A549 treated with DMSO at 1 μM for 4 hours (cell line): ENCODE measurements at places on chromosomes 7 and 10. TPM values are rescaled to one million over a fixed set of nuclear protein-coding genes. Genes with fewer than 3 reads are reported as not detected.

Gene FAM237B
- total RNA-seq: not detected in 5 replicates

Gene HYAL4
- 0.07 TPM in 1 of 5 replicates, not detected in the others for total RNA-seq

Gene CAV1
- 403 to 499 TPM (median 459 TPM) in 5 replicates for total RNA-seq

Gene CACNB2
- not detected in 5 replicates for total RNA-seq

Gene NUTM2D
- 1.2 to 2.3 TPM (median 1.4 TPM) in 5 replicates for total RNA-seq

Gene ACSM6
- not detected in 5 replicates for total RNA-seq
